ENCODE measurements at places on chromosomes 2 and 18.

GRCh38 chr2:159262226-159262625 lies 24.3 kb downstream of the WDSUB1 start:
- no peak for DNase-seq

GRCh38 chr2:38076152-38076709 lies 280 bp upstream of the CYP1B1 start:
- DNase-seq = no peak

GRCh38 chr18:57122936-57123510 lies 23.9 kb upstream of the BOD1L2 start:
- no peak for DNase-seq

DNA sequence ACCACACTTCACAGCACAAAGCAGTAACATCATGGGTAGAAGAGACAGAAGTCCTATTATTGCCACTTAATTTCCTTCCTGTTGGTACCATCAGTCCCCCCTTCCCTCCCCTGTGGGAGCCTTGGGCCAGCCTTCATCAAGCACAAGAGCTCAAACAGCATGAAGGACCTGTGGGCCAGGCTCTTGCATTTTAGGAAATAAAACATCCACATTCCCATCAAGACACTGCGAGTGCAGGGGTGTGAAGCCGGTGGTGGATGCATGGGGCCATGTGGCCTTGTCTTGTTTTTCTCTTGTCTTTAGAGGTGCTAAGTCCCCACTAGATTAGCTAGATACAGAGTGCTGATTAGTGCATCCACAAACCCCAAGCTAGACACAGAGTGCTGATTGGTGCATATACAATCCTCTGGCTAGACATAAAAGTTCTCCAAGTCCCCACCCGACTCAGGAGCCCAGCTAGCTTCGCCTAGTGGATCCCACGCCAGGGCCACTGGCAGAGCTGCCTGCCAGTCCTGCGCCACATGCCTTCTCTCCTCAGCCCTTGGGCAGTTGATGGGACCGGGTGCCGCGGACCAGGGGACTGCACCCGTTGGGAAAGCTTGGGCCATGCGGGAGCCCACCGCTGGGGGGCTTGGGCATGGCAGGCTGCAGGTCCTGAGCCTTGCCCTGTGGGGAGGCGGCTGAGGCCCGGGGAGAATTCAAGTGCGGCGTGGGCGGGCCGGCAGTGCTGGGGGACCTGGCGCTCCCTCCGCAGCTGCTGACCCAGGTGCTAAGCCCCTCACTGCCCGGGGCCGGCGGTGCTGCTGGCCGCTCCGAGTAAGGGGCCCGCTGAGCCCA lies 14.7 kb upstream of the PXDN start:
- DNase-seq = no peak

GRCh38 chr2:38201784-38202183 lies 125.8 kb upstream of the CYP1B1 start:
- DNase-seq = no peak

- DNase-seq = no peak
These were observed 34.1 kb upstream of the MC4R start for GRCh38 chr18:60406721-60407120.

GRCh38 chr2:160674146-160674750 lies 180.6 kb upstream of the RBMS1 start:
- no peak for DNase-seq

GRCh38 chr2:16335604-16335930 lies 330.1 kb downstream of the CYRIA start:
- no peak for DNase-seq

DNA sequence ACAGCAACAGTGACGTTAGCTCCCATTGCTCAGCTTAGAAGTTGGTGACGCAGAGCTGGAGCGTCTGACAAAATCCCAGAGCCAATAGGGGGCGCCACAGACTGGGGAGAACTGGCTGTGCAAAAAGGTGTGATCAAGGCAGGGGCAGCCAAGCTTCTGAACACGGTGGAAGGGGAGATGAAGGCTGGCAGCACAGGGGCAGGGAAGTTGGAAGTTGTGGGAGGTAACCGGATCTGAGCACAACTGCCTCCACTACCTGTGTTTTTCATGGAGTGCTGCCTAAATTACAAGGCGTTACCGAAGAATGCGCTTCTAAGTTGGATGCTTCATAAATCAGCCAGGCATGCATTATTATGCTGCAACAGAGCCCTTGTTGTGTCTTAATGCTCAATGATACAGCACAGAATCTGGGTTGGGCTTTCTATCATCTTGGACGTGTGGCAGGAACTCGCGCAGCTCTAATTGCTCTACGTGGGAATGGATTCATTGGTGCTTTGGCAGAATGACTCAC lies 370.0 kb downstream of the SLC4A3 start:
- DNase-seq = no peak

- DNase-seq = no peak
These were observed 8.1 kb downstream of the KLHL14 start for GRCh38 chr18:32764611-32765244.

- no peak for DNase-seq
These were observed 11.9 kb downstream of the IL18R1 start for GRCh38 chr2:102367331-102367971.

DNA sequence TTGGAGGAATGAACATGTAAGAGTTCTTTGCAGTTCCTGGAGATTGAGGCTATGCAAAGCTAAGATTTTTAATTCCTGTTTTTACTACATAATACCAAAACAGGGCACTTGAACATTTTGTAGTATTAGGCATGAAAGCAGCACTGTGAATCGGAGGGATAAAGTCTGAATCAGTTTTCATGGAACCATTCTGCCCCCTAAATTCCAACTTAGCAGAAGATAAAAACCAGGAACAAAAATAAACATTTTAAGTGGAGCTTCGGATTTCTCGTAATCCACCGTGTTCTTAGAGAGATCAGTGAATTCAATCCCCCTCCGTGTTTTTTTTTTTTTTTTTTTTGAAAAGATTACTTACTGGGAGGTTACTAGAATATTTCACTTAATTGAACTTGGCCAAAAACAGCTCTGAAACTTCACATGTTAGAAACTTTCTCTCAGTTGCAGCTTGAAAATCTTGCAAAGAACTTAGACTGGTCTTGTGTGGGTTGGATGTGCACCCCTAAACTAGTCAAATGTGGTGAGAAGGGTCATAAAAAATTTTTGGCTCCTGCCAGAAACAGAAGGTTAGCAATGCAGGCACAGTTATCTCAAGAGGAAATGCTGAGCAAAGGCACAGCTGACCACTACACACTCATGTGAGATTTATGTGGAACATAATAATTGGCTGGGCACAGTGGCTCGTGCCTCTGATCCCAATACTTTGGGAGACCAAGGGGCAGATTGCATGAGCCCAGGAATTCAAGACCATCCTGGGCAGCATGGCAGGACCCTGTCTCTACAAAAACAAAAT lies 145.4 kb upstream of the RNF152 start:
- DNase-seq = no peak

DNA sequence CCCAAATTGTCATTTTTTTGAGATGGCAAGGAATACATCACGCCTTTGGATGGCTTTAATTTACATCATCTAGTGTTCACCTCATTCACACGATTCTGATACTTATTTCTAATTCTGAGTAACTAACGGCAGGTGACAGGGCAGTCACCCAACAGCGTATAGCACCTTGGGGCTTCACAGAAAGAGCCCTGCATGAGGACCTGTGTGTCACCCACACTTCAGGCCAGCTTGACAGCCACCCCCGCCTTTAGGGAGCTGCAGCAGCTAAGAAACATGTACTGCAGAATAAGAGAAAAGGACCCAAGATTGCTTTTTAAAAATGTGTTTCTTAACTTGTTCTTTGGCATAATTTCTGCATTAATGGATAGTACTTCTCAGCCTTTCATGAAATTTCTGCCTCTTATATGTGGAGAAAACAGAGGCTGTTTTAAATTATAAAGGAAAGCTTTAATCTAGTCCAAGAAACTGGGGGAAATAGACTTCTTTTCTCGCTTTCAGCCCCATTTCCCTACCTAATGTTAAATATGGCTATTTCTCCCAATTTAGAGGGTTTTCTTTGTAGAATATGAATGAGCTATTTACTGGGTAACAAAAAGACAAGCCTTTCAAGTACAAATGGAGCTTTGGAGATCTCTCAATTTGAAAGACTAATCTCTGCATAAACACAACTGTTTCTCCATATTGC lies 245.1 kb downstream of the LDLRAD4 start:
- no peak for DNase-seq

DNA sequence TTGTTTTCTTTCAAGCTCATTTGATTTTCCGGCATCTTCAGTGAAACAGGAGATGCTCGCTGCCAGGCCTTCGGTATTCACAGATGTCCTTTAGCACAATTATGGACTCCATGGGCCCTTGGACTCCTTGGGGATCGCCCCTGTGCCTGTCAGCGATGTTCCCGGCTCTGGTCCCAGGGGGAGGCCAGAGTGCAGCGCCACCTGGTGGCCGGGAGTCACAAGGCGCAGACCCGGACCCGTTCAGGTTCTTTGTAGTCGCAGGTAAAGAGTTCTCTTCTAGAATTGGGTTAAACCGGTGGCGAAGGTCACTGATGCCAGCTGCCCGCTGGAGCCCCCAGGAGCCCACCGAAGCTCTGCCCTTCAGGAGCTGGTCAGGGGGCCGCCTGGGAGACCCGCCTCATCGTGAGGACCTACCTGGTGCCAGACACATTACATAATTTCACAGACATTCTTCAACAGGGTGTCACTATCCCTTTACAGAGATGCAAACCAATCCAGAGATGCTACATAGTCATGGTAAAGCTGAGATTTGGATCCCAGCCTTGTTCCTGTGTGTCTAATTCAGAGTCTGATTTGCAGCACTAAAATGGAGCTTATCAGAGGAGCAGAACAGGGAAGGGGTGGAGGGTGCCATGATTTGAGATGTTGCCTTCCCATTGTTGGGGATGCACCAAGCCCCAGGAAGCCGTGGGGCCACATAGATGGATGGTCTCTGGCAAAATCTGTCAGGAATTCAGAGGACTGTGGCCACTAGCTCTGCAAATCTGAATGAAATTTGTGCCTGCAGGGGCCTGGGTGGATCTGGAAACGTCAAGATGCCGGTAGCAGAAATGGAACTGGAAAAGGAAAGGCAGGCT lies 6.0 kb upstream of the INPP5D start:
- DNase-seq = peak; percentile 60

- no peak for DNase-seq
These were observed 677.0 kb downstream of the SUCLG1 start for GRCh38 chr2:83782122-83782521.

DNA sequence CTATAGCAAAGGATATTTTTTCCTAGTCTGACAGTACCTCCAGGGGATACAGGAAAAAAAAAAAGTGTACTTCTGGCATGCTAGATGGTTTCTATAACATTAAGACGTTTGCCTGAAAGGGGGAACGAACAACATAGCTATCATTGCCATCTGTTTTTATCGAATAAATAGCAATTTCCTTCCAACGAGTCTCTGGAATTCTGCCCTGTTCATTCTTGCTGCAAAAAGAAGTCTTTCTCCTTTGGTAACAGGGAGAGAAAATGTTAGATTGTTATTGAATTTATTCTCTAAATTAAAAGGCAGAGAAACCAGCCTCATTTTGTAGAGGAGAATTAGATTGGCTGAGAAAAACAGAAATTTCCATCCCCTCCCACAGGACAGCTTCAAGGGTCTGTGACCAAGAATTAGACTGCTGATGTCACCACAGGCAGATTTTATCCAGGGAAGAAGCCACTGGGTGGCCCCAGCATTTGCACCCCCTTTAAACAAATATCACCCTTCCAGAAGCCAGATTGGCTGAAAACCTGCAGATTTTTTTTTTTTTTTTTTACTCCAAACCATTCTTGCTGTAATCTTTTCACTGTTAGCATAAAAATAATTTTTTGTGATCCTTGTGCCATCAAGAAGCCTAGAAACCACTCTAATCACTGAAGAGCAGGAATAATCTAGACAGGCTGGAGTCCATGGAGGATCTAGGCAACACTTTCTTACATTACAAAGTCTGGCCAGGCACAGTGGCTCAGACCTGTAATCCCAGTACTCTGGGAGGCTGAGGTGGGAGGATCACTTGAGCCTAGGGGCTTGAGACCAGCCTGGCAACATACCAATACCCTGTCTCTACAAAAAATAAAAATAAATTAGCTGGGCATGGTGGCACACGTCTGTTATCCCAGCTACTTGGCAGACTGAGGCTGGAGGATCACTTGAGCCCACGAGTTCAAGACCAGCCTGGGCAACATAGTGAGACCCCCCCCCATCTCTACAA lies 12.0 kb downstream of the WDFY1 start:
- no peak for DNase-seq

DNA sequence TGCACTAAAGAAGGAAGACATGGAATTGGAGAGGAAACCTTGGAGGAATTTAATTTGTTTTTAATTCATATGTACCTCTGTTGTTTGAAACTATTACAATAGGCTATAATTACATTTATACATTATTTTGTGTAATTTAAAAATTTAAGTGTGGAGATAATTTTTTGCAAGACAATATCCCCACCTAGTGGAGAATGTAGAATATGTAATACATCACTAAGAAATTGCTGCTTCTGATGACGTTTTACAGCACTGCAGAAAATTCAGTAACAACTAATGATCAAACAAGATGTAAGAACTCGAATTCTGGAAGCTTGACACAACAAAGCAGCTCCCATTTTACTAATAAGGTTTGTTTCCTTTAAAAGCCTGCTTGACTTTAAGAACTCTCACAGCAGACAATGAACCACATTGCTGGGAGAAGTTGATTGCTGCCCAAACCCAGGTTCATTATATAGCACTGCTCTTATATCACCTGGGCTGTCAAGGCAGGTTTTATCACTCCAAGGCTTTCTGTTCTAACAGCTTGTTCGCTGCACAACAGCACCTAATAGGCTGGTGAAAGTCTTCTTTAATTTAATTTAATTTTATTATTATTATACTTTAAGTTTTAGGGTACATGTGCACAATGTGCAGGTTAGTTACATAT lies 53.4 kb downstream of the THADA start:
- no peak for DNase-seq

GRCh38 chr2:31397094-31397493 lies 17.4 kb downstream of the XDH start:
- no peak for DNase-seq

- DNase-seq = no peak
These were observed 1.7 kb upstream of the FOSL2 start for GRCh38 chr2:28390746-28391563.

DNA sequence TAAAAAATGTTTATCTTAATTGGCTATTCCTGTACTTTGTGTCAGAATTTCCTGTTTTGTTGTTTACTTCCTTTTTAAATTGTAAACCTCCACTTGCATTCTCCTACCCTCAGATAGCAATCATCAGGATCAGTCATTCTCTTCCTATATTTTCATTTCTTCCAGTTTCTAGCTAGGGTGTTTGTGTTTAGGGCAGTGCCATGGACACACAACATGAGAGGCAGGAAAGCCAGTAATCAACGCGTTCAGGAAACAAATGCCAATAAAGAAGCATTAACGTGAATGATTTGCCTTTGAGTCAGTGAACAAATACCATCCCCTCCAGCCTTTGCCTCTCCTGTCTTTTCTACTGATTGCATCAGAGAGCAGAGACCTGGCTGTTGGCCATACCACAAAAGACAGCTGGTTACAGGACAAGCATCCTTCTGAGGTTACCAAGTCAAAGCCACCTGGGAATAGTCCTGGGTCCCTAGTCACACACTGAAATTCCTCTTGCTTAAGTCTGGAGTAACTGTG lies 56.7 kb upstream of the FHL2 start:
- DNase-seq = no peak

DNA sequence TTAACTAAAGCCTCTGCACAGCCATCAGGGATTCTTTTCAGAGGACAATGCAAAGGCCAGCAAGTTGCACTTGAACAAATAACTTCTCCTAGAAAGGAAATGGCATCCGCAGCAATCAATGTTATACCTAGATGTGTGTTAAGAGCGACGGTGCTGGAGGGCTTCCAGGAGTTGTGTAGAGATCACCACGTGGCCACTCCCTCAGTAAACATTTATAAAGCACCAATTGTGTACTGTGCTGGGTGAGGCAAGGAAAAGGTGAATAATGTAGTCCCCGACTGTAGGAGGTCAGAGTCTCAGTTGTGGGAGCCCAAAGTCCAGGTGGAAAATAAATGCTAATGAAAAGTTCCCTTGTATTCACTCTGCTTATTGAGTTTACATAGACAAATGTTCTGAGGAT lies 135.0 kb downstream of the ALK start:
- no peak for DNase-seq

Measured in stimulated activated CD8-positive, alpha-beta memory T cell treated with anti-CD3 and anti-CD28 coated beads, Interleukin-12 subunit alpha, Interleukin-12 subunit beta, amount 100 ng/mL, for 1 hour (primary cell).